A549 treated with CpdA at 1 μM for 4 hours (cell line): ENCODE measurements at places on chromosomes 4 and X. TPM values are rescaled to one million over a fixed set of nuclear protein-coding genes. Genes with fewer than 3 reads are reported as not detected.

The EXOC1L gene
- not detected in 5 replicates for total RNA-seq

The PRICKLE3 gene
- total RNA-seq, result 12.7 to 22.2 TPM (median 20.7 TPM) in 5 replicates

The ART3 gene
- total RNA-seq, result not detected in 5 replicates

The ANKRD50 gene
- total RNA-seq, result 3.4 to 5.8 TPM (median 4.4 TPM) in 5 replicates

The GASK1B gene
- total RNA-seq, result 0.27 to 0.52 TPM (median 0.44 TPM) in 5 replicates

The PRR32 gene
- not detected in 5 replicates for total RNA-seq

The RIBC1 gene
- 0.65 to 0.88 TPM (median 0.85 TPM) in 5 replicates for total RNA-seq

The DDX3X gene
- 152 to 328 TPM (median 189 TPM) in 5 replicates for total RNA-seq

The HTN3 gene
- total RNA-seq, result not detected in 5 replicates

The GSX2 gene
- total RNA-seq, result not detected in 5 replicates

The TASL gene
- total RNA-seq, result not detected in 5 replicates

The PRSS12 gene
- 0.13 to 0.40 TPM (median 0.24 TPM) in 5 replicates for total RNA-seq

The CT83 gene
- total RNA-seq, result not detected in 5 replicates

The BMX gene
- total RNA-seq, result not detected in 5 replicates

The SPIN4 gene
- total RNA-seq, result 4.5 to 7.2 TPM (median 5.4 TPM) in 5 replicates

The RBM3 gene
- 303 to 494 TPM (median 317 TPM) in 5 replicates for total RNA-seq

The TLR6 gene
- total RNA-seq, result 4.0 to 5.2 TPM (median 4.8 TPM) in 5 replicates

The FAM133A gene
- total RNA-seq, result 0.63 to 0.86 TPM (median 0.85 TPM) in 5 replicates

The PAQR3 gene
- 8.8 to 11.1 TPM (median 9.8 TPM) in 5 replicates for total RNA-seq

The TMEM35A gene
- total RNA-seq, result not detected in 5 replicates

The TBC1D14 gene
- 31.2 to 34.7 TPM (median 33.8 TPM) in 5 replicates for total RNA-seq

The PFKFB1 gene
- 0.09 to 0.13 TPM (median 0.13 TPM) in 3 of 5 replicates, not detected in the others for total RNA-seq

The PHOX2B gene
- total RNA-seq, result not detected in 5 replicates

The TENM3 gene
- 1.0 to 1.6 TPM (median 1.3 TPM) in 5 replicates for total RNA-seq

The ZFP92 gene
- 0.41 to 0.73 TPM (median 0.56 TPM) in 5 replicates for total RNA-seq

The AADAT gene
- total RNA-seq, result 7.6 to 10.0 TPM (median 8.7 TPM) in 5 replicates

The APELA gene
- total RNA-seq, result not detected in 5 replicates

The ARHGAP6 gene
- 0.02 to 0.03 TPM in 2 of 5 replicates, not detected in the others for total RNA-seq

The FHIP1A gene
- total RNA-seq, result 0.05 to 0.43 TPM (median 0.08 TPM) in 5 replicates

The L1CAM gene
- 19.6 to 26.8 TPM (median 21.1 TPM) in 5 replicates for total RNA-seq

The RHOXF2 gene
- not detected in 5 replicates for total RNA-seq

The PABPC1L2A gene
- total RNA-seq, result not detected in 5 replicates

The MMAA gene
- 1.4 to 2.3 TPM (median 1.6 TPM) in 5 replicates for total RNA-seq

The ADGRG2 gene
- 5.8 to 6.2 TPM (median 6.2 TPM) in 5 replicates for total RNA-seq

The LGI2 gene
- 0.09 to 0.32 TPM (median 0.20 TPM) in 5 replicates for total RNA-seq

The IBSP gene
- total RNA-seq, result not detected in 5 replicates

The PLXNA3 gene
- 9.0 to 14.6 TPM (median 13.0 TPM) in 5 replicates for total RNA-seq

The ETFDH gene
- total RNA-seq, result 3.8 to 5.4 TPM (median 5.3 TPM) in 5 replicates

The NSUN7 gene
- 0.14 to 0.53 TPM (median 0.30 TPM) in 5 replicates for total RNA-seq
